IPS-NIHi11 (cell line): ENCODE measurements at places on chromosomes 6 and 20.
A peak's percentile ranks its signal among the peaks of the same experiment; 100 is the strongest.

- DNase-seq = no peak
Observed at GRCh38 chr20:41877911-41878310, 259.7 kb upstream of the CHD6 start.

DNA sequence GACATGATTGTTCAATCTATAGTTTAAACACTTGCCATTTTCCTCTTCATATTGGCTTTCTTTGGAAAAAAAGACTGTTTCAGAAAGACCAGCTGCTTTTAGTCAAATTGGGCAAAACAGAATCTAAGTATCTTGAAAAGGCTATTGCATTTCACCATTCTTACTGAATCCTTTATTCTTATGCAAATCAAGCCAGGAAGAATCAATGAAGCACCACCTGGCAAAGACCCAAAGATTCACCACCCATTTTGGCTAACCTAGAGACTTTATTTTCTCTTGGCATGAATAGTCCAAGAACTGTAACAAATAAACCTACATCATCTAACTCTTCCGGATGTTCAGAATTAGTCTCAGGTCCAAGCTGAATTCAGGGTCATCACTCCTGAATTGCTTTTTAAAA lies 71.3 kb upstream of the EYA4 start:
- no peak for DNase-seq

DNA sequence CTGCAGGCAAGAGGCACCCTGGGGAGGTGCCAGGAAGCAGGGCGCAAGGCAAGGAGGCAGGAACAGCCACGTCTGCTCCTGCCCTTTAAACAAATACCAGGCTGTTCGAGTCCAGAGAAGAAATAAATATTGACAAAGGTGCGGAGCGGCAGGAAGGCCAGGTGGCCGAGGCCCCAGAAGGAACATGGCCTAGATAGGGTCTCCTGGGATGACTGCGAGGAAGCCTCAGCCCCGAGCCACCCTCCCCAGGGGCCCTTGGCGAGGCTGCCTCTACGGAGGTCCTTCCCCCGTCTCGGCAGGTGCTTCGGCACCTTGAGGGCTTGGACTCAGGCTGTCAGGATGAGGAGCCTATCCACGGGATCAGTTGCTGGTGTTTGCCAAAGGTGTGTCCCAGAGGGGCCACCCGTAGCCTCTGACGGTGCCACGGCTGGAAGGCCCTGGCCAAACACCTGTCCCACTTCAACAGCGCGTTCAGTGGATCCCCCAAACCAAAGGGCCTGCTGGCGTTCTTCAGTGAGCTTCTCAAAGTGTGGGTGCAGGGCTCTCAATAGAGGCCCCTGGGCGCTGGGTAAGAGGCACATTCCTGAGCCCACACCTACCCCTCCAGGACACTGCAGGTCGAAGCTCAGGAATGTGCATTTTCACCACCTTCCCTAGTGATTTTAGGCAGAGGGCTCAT lies 39.8 kb downstream of the SNX5 start:
- DNase-seq = peak; percentile 46

GRCh38 chr6:166581091-166581511 lies 5.4 kb downstream of the RAMACL start:
- no peak for DNase-seq

GRCh38 chr20:1946762-1947534 lies 46.9 kb downstream of the PDYN start:
- peak; percentile 81 for DNase-seq

DNA sequence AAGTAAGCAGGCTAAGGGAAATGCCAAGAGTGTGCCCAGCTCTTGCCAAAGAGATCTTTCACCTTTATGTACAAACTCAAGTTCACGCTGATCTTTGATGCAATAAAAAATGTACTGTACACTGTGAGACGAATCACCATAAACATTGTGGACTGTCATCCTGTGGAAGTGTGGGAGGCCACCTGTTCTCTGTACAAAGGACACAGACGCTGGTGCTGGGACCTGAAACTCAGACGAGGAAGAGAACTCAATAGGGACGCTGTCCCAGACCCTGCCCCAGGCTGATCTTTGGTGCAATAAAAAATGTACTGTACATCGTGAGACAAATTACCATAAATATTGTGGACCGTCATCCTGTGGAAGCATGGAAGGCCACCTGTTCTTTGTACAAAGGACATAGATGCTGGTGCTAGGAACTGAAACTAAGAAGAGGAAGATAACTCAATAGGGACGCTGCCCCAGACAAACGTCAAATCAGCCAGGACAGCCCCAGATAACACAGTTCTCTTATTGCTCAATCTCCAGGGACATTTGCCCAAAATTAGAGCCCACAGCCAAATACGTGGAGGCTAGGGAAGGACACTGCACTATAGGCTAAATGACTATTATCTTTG lies 312.7 kb upstream of the SGK1 start:
- DNase-seq = no peak

DNA sequence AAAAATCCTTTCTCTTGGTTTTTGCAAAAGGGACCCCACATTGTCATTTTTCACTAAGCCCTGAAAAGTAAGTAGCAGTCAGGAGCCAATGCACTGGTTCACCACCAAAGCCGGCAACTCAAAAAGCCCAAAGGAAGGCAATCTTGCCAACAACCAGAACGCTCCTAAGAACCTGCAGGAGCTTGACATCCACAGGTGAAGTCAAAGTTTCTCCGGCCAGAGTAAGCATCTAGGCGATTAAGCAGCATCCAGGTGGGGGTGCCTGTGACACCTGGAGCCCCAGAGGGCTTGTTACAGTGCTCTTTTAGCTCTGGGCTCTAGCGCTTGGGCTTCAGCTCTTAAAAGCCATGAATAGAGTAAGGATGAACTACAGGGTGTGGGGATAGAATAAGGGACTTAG lies 36.1 kb downstream of the SLC35D3 start:
- DNase-seq = no peak

DNA sequence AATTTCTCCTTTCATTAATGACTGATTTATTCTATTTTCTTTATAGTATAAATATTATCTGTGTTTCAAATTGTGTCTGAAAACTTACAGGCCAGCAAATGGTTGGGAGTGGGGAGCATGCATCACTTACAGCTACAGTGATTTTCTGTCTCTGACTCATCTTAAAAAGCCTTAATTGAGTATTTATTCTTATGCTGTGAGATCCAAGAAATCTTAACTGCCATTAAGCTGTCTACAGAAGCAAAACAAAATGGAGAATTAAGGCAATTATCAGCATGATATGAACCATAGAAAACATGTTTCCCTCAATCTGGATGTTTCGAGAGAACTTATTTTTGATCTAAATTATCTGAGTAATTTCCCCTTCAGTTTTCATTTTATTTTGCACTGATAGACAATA lies 831.2 kb downstream of the KIF16B start:
- DNase-seq = no peak

GRCh38 chr6:140825731-140826130 lies 1307.0 kb upstream of the GJE1 start:
- DNase-seq = no peak

DNA sequence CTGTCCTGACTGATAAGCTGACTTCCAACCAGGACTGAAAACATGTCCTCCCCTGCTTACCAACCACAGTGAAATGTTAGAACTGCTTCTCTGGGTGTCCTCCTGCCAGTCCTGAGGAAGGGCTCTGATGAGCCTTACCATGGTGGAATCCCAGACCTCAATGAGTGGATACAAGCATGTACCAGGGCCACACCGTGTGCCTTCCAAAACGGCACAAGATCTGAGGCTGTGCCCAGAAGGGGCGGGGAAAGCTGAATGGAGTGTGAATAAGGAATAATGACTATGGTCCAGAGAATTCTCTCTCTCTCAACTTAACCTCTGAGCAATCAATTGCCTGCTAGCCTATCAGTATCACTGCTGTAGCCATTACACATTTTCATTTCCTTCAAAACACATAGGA lies 51.7 kb downstream of the PDE10A start:
- DNase-seq = no peak

- DNase-seq = no peak
Observed at GRCh38 chr6:126516411-126516810, 176.5 kb downstream of the CENPW start.

DNA sequence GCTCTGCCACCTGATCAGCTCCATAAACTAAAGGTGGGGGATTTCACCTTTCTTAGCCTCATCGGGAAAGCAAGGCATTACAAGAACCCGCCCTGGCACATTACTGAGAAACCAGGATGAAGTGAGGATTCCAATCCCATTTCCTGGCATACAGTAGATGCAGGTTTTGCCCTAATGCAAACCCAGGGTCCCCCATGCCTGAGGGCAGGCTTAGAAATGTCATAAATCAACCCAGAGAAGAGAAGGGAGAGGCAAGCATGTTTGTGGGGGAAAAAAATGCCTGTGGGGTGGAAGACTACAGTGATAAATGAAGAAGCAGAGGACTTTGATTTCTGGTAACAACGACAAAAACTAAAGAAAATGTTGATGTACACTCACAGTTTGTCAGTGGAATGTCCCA lies 18.0 kb upstream of the PMEPA1 start:
- DNase-seq = no peak

- no peak for DNase-seq
Observed at GRCh38 chr6:138576313-138576712, 77.0 kb upstream of the NHSL1 start.

DNA sequence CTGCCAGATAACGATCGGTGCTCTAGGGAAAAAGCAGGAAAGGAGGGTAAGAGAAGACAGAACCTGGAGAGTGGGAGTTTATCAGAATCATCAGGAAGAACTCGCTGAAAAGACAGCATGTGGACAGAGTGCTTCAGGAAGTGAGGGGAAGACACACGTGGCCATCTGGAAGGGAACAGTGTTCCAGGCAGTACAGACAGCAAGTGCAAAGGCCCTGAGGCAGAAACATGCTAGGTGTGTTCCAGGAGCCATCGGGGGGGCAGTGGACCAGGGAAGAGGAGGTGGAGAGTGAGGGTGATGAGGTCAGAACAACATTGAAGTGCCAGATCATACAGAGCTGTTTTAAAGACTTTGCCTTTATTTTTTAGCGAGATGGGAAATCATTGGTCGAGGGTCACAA lies 354.3 kb upstream of the CNR1 start:
- DNase-seq = no peak

DNA sequence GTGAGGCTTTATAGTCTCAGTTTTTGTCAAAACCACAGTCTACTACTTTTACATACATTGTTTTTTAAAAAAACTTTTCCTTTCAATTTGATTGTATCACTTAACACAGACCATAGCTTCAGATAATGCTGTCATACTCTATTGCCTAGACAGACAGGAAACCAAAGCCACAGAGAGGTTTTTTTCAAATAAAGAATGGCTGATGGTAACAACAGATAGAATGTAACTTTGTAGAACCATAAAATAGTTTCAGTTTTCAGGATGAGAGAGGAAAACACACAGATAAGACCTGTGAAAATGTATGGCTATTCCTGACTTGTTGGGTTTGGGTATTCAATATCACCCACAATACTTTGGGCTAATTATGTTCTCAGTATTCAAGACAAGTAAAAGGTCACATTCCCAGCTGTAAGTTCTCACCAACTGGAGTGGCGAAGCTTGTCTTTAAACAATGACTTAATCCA lies 94.0 kb downstream of the ADGRG6 start:
- no peak for DNase-seq

DNA sequence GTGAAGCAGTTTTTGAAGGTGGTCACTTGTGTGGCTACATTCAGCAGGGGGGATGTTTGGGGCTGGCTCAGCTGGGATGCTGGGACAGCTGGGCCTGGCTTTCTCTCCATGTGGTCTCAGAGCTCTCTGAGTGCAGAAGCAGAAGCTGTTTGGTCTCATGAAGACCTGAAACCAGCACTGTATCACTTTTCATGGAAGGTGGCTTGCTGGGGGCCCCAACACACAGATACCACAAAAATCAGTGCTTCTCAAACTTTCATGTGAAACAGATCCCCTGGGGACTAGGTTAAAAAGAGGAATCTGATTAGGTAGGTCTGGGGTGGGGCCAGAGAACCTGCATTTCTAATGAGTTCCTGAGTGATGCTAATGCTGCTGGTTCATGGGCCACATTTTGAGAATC lies 347.3 kb downstream of the DHX35 start:
- no peak for DNase-seq

DNA sequence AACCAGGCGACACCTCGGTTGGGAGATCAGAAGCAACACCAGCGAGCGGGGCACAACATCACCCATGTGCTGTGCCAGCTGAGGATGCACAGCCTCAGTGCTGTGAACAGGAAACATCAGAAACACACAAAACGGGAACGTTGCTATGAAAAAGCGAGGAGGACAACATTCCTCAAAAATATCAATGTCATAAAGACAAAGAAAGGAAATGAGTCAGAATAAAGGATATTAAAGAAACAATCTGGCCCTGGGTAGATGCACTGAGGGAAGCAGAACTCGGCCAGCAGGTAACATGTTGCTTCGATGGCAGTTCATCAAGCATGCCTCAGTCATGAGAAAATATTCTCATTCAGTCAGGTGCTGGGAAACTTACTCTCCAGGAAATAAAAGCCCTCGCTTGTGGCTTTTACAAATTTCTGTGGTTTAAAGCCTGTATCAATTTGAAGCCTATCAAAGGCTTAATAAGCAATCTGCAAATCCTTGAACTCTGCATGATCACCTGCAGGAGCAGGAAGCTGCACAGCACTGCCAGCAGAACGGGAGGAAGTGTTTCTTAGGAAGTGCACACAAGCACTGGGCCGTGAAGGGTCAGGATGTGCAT lies 77.5 kb downstream of the GINS1 start:
- DNase-seq = no peak

DNA sequence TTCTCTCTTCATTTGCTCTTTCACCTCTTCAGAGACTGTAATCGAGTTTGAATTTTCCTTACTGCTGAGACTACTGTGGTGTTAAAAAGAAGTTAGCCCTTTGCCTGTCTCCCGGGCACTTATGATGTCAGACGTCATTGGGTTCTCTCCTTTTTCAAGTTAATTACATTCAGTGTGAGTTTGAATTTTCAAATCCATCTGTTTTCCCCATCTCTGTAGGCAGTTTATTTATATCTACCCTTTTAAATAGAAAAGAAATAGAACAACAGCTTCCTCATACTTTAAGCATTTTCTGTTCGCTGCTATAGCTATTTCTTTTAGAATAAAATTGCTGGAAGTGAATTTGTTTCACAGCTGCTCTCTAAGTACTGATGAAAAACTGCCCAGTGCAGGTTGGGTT lies 81.4 kb downstream of the MCHR2 start:
- DNase-seq = no peak

GRCh38 chr6:53461696-53462095 lies 83.2 kb downstream of the GCLC start:
- DNase-seq = no peak

GRCh38 chr20:58306421-58307261 lies 2.9 kb upstream of the RAB22A start:
- no peak for DNase-seq

- DNase-seq = peak; percentile 72
Observed at GRCh38 chr20:63172726-63173125, 43.2 kb downstream of the YTHDF1 start.

- DNase-seq = peak; percentile 44
Observed at GRCh38 chr20:31788578-31788977, 30.6 kb upstream of the MYLK2 start.
